ENCODE measurements at places on chromosomes 16 and 17.

GRCh38 chr16:25568991-25569390 lies 122.8 kb upstream of the HS3ST4 start:
- DNase-seq = no peak

- no peak for DNase-seq
Observed at GRCh38 chr16:83661656-83662055, 146.1 kb upstream of the HSBP1 start.

DNA sequence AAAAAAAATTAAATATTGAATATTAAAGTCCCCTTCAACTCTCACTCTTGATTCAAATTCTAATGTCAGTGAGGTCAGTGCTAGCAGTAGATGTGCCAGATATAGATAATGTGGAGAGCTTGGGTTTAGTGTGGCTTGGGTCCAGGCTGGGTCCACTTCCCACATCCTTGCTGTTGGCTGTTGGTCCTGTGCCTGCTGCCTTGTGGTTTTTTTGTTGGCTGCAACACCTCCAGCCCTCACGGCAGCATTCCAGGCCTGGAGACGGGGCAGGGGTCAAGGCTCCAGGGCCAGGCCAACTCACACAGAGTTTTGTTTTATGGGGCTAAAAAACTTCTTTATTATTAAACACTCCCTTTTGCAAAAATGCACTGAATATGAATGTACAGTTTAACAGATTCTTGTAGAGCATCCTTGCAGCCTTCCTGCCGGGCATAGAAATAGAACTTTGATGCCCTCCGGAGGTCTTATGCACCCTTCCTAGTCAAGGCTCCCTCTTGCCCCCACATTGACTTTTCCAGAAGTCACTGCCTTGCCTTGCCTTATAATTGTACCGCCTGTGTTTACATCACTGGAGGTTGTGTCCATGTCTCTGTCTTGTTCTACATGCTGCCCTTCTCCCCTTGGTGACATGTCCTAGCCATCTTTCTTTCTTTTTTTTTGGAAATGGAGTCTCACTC lies 25.5 kb upstream of the MYO15B start:
- DNase-seq = no peak

GRCh38 chr16:48617711-48618148 lies 7.8 kb upstream of the N4BP1 start:
- no peak for DNase-seq

DNA sequence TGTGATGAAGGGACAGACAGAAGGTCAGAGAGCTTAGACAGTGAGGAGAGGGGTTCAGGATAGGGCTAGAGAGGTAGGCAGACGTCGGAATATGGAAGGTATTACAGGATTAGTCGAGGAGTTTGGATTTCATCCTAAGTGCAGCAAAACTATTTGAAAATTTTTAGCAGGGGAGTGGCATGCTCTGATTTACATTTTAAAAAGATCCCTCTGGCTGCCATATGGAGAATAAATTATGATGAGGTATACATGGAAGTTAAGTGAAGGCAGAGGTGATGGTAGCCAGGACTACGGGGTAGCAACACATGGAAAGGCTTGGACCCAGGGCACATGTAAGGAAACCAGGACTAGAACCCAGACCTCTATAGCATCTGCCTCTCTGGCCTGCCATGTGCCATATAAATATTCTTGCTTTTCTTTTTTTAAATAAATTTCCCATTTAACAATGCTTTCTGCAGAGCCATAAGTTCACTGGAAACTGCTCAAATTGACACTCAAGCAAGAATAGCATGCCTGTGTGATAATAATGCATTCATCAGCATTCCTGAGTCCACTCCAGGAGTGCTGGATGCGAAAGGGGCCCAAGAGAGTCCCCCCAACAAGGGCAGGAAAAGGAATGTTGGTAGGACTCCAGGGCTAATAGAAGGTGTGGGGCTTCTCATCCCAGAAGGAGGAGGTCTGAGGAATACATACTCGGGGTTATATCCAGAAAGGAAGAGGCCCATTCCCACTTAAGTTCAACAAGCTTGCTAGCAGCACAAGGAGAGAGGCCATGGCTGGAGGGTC lies 78.2 kb downstream of the HLF start:
- no peak for DNase-seq

DNA sequence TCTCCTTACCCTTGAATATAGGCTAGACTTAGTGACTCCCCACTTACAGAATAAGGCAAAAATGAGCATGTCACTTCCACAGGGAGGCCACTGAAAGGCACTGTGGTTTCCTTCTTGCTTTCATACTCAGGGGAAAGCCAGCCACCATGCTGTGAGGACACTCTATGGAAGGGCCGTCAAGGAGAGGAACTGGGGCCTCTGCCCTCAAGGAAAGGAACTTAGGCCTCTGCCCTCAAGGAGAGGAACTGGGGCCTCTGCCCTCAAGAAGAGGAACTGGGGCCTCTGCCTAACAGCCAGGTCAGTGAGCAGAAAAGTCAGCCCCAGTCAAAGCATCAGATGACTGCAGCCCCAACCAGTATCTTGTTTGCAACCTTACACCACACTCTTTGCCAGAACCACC lies 30.1 kb downstream of the VPS35 start:
- no peak for DNase-seq

DNA sequence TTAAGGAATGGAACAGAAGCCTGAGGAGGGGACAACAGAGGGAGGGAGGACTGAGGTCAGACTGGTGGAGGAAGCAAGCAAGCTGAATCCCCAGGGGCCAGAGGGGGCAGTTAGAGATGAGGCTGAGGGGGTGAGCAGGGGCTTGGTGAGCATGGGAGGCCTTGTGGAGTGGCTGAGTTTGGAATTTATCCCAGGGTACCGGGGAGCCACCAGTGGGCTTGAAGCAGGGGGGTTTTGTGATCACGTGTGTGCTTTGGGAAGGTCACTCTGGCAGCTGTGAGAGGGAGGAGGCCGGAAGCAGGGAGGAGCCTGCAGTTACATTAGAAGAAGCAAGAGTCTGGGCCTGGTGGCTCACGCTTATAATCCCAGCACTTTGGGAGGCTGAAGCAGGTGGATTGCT lies 9.8 kb upstream of the CTCF start:
- DNase-seq = peak; percentile 50

- DNase-seq = no peak
Observed at GRCh38 chr16:15894571-15895374, 6.4 kb upstream of the CEP20 start.

- DNase-seq = no peak
Observed at GRCh38 chr17:76872221-76872873, 4.1 kb downstream of the MGAT5B start.

DNA sequence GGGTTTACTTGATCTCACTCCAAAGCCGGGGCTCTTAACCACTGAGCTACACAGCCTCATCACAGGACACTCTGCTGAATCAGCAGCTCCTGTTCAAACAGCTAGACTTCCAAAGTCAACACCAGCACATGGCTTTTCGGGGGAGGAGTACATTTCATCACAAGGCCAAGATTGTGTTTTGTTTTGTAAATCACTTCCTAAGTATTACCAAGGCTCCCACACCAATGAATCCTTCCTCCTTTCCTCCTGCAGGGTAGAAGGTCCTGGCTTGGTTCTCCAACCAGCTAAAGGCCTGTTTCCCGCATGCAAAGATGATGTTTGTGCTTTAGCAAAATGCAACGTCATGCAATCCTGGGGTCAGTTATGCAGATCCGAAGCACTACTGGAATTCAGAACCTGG lies 152.5 kb downstream of the XYLT1 start:
- DNase-seq = no peak
